ENCODE measurements at places on chromosomes 12 and 14. TPM values are rescaled to one million over a fixed set of nuclear protein-coding genes. Genes with fewer than 3 reads are reported as not detected.

FKBP3 gene
- total RNA-seq, result 33.9 TPM

SIX1 gene
- 5.9 TPM for total RNA-seq

HOXC4 gene
- 2.9 TPM for total RNA-seq

COA8 gene
- 10.0 TPM for total RNA-seq

LMO3 gene
- 23.2 TPM for total RNA-seq

APOLD1 gene
- total RNA-seq, result 43.7 TPM

CKB gene
- total RNA-seq, result 102 TPM

REM2 gene
- total RNA-seq, result 0.44 TPM

MYO1H gene
- total RNA-seq, result 0.20 TPM

B3GNT4 gene
- total RNA-seq, result 0.30 TPM

SYCP3 gene
- not detected for total RNA-seq

ERBB3 gene
- 165 TPM for total RNA-seq

ANO4 gene
- 1.3 TPM for total RNA-seq

MYF5 gene
- total RNA-seq, result not detected

MAP3K12 gene
- 95.1 TPM for total RNA-seq

PDE3A gene
- total RNA-seq, result 17.6 TPM

RAPGEF3 gene
- total RNA-seq, result 47.3 TPM

MMP17 gene
- total RNA-seq, result 42.3 TPM

PLBD1 gene
- 10.6 TPM for total RNA-seq

SOAT2 gene
- total RNA-seq, result 2.9 TPM

PPM1H gene
- 1.7 TPM for total RNA-seq

ACRBP gene
- total RNA-seq, result 2.4 TPM

KLRD1 gene
- total RNA-seq, result 1.3 TPM

REP15 gene
- not detected for total RNA-seq

DAO gene
- total RNA-seq, result not detected

KRT82 gene
- total RNA-seq, result not detected

AMN gene
- not detected for total RNA-seq

CAPZA3 gene
- total RNA-seq, result not detected

TPPP2 gene
- not detected for total RNA-seq

GSG1 gene
- not detected for total RNA-seq

SYNDIG1L gene
- total RNA-seq, result not detected

P2RX7 gene
- total RNA-seq, result 12.0 TPM

LBHD2 gene
- not detected for total RNA-seq

BCL7A gene
- total RNA-seq, result 10.7 TPM

BCDIN3D gene
- total RNA-seq, result 2.4 TPM

FOXG1 gene
- not detected for total RNA-seq

RHOJ gene
- total RNA-seq, result 12.0 TPM

KRT74 gene
- not detected for total RNA-seq

DBX2 gene
- not detected for total RNA-seq

OTOGL gene
- total RNA-seq, result 0.21 TPM

SPX gene
- total RNA-seq, result 1.6 TPM

GDF3 gene
- not detected for total RNA-seq

PLEKHG7 gene
- total RNA-seq, result 3.1 TPM

TRMT5 gene
- 14.3 TPM for total RNA-seq

KRT85 gene
- not detected for total RNA-seq

CD4 gene
- 12.6 TPM for total RNA-seq

LRIG3 gene
- 120 TPM for total RNA-seq

PRKD1 gene
- 28.8 TPM for total RNA-seq

FLVCR2 gene
- 65.9 TPM for total RNA-seq

ANKS1B gene
- 14.0 TPM for total RNA-seq

RECQL gene
- total RNA-seq, result 21.4 TPM

TSPAN9 gene
- total RNA-seq, result 23.1 TPM

Data from tibial nerve (tissue), 4 donors.